ENCODE measurements at places on chromosomes 7 and 10.

- DNase-seq, result no peak
Observed at GRCh38 chr10:73810735-73811465, 498 bp downstream of the NDST2 start.

DNA sequence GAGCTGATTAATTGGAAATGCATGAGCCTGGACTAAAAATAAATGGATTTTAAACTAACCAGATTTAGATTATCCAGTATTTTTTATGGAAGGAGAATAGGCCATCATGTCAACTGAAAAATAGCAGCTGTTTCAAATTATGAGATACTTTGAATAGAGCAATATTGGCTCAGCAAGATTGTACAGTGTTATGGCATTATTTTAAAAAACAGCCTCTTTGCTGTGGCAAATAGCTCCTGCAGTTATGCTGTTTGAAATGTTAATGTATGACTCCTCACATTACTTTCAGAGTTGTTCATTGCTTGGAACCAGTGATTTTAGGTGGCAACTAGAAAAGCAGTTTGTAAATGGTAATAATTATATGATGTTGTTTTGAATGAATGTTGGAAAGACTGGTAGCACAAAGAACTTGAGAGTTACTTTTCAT is 244.5 kb downstream of the KIAA1217 start:
- DNase-seq, result no peak

DNA sequence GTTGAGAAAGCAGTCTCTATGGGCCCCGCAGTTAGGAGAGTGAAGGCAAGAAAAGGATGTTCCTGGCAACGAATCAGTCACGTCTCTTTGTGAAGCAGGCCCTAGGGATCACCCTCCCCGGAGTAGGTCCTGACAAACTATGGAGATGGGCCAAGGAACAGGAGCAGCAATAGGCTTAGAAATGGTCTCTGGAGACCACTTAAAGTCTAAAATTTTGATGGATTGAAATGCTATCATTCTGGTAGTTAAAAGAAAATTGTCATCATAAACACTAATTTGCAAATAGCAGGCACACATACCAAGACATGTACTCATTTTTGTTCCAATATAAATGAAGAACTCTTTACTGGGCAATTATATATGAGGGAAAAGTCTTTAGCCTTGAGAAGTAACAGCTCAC is 123.5 kb downstream of the ITGB8 start:
- no peak for DNase-seq

DNA sequence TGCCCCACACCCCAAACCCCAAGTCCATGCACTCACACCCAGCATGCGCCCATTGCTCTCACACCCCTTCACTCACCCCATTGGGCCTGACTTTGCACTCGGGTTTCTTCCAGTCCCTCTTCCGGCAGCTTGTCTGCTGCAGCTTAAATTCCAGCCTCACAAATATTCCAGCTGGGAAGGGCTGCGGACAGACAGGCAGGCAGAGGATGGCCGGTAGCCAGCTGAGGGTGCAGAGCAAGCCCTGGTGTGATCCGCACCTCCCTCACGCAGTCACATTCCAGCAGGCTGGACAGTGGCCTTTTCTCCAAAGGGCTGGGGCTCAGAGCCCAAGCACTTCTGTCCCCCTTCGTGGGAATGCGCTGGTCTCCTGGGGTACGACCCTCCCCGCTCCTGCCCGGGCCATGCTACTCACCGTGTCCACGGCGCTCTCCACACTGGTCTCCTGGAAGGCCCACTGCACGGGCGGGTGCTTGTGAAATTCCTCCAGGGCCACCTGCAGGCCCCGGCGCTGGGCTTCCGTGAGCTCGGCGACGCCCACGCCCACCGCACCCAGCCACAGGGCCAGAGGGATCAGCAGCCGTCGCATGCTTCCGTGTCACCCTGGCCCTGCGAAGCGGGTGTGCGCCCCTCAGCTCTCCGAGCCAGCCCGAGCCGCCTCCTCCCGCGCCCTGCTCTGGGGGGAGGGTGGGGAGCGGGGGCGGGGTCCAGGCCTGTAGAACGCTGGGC is 1.2 kb downstream of the RARRES2 start:
- no peak for DNase-seq
